ENCODE measurements at places on chromosomes 6 and 20. TPM values are rescaled to one million over a fixed set of nuclear protein-coding genes. Genes with fewer than 3 reads are reported as not detected.

The BMP7 gene
- total RNA-seq, result 17.1 TPM

DNA sequence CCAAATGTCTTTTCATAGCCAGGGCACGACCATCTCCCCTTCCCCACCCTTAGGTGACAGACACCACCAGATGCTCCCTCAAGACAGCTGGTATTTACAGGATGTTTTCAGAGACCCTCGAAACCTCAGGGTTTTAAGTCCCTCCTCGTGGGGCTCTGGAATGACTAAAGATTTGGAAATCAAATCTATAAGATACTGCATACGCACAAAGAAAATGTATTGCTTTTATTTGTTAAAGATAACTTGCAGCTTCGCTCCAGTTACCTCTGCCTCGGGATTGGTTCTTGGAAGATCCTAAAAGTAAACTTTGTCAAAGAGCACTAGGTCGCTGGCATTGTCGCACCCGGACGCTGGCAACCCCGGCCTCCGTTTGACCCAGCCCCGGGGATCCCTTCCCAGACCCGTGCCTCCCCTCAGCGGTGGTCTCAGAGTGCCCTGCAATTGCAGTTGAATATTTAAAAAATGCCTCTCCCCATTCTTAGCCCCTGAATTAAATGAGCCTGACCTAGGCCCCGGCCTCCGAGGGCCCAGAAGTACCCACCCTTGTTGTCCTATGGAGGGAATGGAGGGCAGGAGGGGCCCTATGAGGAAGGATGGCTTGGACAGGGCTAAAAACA is 7.1 kb downstream of the PAX1 start:
- no peak for DNase-seq

The OXT gene
- not detected for total RNA-seq

GRCh38 chr6:159110013-159110412 is 59.2 kb upstream of the FNDC1 start:
- DNase-seq, result no peak

- peak; percentile 76 for DNase-seq
Measured at GRCh38 chr6:7615611-7616383, 25.8 kb downstream of the SNRNP48 start.

GRCh38 chr20:62864207-62864606 is 2.6 kb upstream of the TCFL5 start:
- no peak for DNase-seq

The SPTLC3 gene
- 7.9 TPM for total RNA-seq

DNA sequence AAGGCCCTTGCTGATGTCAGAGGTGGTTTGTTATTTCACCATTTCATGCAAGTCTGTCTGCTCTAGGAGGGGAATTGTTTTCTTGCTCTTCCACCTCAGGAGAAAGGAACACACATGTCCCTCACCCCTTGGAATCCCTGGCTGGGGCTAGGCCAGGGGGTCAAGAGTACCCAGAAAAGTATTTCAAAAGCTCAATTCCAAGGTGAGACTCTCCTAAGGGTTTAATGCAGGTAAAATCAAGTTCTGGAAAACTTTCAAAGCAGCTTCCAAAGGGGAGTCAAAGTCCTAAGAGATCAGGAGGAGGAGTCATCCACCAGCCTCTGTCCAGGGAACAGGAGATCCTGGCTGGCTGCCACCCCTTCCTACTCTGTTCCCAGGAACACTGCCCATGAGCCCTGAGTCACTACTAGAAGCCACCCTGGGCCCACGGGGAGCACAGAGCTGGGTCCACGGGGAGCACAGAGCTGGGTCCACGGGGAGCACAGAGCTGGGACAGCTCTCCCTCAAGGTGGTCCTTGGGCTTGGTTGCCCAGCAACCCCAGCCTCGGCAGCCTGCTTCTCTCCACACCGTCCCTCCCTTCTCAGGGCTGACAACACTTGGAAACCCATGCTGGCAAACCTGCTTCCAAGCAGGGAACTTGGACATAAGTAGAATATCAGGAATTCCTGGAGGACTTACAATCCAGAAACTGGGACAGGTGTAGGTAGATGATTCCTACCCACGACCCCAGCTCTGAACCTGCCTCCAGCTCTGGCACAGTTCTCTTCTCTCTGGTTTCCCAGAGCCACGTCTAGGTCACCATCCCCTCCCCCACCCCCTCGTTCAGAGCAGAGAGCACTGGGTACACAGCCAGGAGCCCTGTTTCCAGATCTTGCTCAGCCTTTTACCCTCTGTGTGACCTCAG is 35.3 kb upstream of the CDKN1A start:
- peak; percentile 76 for DNase-seq

GRCh38 chr6:27816906-27817305 is 95.3 kb downstream of the OR2B2 start:
- DNase-seq, result no peak

Data from umbilical cord (tissue), 2 donors.